ENCODE measurements at places on chromosomes 3 and 15.

DNA sequence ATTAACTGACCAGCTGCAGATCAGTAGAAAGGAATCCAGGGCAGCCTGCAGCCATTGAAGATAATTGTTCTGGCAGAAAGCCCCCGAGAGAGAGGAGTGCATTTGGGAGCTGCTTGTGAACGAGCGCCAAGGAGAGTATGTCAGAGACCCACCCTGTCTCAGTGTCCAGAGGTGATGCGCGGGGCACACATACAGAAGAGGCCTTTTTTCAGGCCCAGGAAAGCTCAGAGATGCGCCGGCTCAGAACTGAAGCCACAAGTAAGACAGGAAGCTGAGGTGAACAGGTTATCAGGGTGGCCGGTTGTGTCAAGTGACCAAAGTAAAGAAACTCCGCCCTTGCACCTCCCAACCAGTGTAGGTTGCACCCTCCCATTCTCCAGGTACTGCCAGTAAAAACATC is 59.8 kb upstream of the HEG1 start:
- no peak for DNase-seq

DNA sequence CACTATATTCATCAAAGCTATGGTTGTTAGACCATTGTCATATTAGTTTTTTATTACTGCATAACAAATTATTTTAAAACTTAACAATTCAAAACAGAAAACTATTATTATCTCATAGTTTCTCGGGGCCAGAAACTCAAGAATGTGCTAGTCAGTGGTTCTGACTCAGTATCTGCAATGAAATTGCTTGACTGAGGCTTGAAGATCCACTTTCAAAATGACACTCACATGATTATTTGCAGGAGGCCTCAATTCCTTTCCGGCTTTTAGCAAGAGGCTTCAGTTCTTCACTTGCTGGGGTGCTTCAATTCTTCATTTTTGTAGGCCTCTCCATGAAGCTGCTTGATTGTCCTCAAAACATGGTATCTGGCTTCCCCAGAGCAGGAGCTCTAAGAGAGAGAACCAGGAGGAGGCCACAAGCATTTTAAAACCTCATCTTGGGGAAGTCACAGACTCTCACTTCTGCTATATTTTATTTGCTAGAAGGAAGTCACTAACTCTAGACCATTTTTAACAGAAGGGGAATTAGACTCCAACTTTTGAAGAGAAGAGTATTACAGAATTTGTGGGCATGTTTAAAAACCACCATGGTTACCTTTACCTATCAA is 383.7 kb downstream of the MFSD1 start:
- DNase-seq: no peak

- DNase-seq: no peak
Observed at GRCh38 chr15:63110428-63111026, 11.1 kb upstream of the LACTB start.

DNA sequence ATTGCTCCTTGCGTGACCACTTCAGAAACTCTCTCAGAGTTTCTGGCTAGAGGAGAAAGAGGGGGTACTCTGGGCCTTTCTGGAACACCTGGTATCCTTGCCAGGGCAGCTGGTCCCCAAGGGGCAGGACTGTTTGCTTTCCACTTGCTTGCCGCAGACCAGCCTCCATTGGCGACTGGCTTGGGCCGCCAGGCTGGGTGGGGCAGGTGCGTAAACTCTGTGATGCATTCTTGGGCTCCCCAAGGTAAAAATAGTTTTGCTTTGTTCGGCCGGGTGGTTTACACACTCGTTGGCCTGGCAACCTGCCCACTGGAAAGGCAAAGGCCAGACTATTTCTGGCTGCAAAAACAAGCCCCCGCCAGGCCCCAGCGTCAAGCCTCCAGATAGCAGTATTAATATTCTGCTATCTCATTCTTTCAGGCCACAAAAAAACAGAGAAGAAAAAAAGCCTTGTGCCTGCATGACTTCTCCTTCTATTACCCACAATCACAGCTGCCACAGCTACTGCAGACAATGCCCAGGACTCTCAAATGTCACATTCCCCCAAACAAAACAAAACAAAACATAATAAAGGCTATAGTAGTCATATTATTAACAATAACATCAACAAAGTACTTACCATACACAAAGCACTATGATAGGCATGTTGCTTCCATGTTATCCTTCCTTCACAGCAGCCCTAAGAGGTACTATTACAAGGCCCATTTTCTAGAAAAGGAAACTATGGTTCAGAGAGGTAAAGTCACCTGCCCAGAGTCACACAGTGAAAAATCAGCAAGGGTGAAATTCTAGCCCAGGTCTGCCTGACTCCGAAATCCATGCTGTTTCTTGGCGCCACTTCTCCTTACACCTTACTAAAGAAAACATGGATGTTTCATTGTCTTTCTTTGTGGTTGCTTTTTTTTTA is 14.0 kb upstream of the SSUH2 start:
- DNase-seq: no peak

GRCh38 chr3:149015393-149015792 is 24.1 kb downstream of the GYG1 start:
- no peak for DNase-seq

GRCh38 chr3:71185733-71186455 is 397.6 kb downstream of the FOXP1 start:
- DNase-seq: no peak
